ENCODE measurements at places on chromosomes 11 and 22. TPM values are rescaled to one million over a fixed set of nuclear protein-coding genes. Genes with fewer than 3 reads are reported as not detected.

The TEX12 gene
- total RNA-seq: not detected

The PYGM gene
- total RNA-seq: 0.13 TPM

The KCNA4 gene
- total RNA-seq: not detected

The CRYBB2 gene
- total RNA-seq: not detected

The PAMR1 gene
- 0.25 TPM for total RNA-seq

The RAB38 gene
- total RNA-seq: 1.0 TPM

The OR2AT4 gene
- not detected for total RNA-seq

The SOX10 gene
- total RNA-seq: not detected

The LUZP2 gene
- total RNA-seq: not detected

The MCAT gene
- total RNA-seq: 29.3 TPM

The BEST1 gene
- total RNA-seq: 2.6 TPM

The OR51I1 gene
- not detected for total RNA-seq

The SLC1A2 gene
- 0.27 TPM for total RNA-seq

All from A549 treated with Mapracorat at 1 μM for 4 hours (cell line).